ENCODE measurements at places on chromosomes 4 and X.

- DNase-seq = no peak
Observed at GRCh38 chr4:149700272-149700671, 115.4 kb downstream of the IQCM start.

- no peak for DNase-seq
Observed at GRCh38 chr4:139749338-139749737, 83.7 kb downstream of the MGST2 start.

- no peak for DNase-seq
Observed at GRCh38 chr4:129603241-129603931, 507.4 kb downstream of the C4orf33 start.

DNA sequence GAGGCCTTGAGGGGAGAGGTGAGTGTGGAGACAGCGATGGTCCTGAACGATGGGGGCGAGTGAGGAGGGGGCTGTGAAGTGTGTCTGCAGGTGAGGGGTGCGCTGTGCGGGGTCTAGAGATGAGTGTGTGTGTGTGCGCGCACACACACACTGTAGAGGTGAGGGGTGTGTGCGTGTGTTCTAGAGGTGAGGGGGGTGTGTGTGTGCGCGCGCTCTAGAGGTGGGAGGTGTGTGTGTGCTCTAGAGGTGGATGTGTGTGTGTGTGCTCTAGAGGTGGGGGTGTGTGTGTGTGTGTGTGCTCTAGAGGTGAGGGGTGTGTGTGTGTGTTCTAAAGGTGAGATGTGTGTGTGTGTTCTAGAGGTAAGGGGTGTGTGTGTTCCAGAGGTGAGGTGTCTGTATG, 574 bp downstream of the BST1 start:
- DNase-seq = no peak

GRCh38 chrX:72026341-72027023, 105.2 kb downstream of the RTL5 start:
- no peak for DNase-seq

DNA sequence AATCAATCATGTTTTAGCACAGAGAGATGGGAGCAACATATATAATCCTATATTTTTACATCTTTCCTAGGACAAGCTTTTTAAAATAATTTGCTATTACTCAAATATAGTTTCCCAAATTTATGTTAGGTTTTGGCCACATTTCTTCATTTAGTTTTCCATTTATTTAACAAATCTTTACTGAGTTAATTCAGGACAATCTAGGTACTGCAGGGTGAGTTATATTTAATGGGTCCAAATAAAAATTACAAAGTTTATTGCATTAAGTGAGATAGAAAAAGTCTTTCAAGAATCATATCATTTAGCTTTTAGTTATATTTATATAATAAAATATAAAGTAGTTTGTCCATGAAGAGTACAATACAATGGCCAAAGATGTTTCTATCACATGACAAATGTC, 269.2 kb downstream of the EPHA5 start:
- DNase-seq = no peak

- no peak for DNase-seq
Observed at GRCh38 chrX:114058988-114059418, 524.9 kb upstream of the HTR2C start.

DNA sequence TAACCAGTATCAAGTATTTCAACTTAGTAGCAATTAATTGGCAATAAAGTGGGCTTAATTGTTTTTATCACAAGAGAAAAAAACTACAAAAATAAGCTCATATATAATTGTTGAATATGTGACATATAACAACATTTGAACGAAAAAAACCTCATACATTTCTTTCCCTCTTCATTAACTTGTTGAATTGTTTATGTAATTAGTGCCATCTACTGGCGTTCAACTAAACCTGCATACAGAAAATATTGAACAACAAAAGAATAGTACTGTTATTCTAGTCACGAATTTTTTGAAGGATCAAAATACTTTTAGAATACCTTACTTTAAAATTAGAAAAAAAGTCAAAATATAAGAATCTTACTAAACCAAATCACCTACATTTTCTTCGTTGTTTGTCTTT, 586.5 kb upstream of the FTHL17 start:
- no peak for DNase-seq

DNA sequence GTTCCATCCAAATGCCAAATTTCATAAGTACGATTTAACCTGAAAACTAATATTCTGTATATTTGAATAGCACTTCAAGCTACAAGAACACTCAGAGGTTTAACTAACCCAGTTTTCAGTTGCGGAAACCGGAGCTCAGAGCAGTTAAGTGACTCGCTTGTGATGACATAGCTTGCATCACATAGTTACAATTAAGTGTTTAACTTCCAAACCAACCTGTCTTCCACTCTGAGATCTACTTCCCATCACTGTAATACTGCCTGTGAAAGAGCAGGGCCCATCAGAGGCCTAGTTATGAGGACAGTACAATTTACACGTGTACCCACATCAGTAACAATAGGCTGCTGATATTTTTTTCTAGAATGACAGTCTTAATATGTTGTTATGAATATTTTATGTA, 120.3 kb downstream of the MAD2L1 start:
- no peak for DNase-seq

GRCh38 chr4:184012937-184013336, 107.8 kb downstream of the STOX2 start:
- DNase-seq = no peak

DNA sequence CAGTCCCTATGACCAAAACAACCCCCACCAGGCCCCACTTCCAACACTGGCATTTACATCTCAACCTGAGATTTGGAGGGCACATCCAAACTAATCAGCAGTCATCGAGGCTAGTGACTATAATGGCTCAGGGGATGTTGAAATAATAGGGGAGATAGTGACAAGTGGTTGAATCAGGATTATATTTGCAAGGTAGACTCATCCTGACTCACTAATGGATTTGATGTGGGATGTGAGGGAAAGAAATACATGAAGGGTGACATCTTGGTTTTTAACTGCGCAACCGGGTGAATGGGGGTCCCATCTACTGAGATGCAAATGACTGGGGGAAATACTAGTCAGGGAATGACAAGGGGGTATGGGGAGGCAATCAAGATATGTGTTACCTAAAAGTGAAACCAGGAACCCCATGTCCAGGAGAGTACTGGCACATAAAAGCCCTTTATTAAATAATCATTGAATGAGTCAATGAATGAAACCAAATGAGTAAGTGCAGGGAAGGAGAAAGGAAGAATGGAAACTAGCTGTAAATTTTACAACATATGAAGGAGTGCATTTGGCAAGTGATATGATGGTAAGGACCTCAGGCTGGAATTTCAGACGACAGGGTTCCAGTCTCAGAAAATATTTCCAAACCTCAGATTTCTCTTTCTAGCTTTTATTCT, 78.3 kb downstream of the PARM1 start:
- no peak for DNase-seq

GRCh38 chrX:68665502-68665901, 18.0 kb downstream of the STARD8 start:
- no peak for DNase-seq

DNA sequence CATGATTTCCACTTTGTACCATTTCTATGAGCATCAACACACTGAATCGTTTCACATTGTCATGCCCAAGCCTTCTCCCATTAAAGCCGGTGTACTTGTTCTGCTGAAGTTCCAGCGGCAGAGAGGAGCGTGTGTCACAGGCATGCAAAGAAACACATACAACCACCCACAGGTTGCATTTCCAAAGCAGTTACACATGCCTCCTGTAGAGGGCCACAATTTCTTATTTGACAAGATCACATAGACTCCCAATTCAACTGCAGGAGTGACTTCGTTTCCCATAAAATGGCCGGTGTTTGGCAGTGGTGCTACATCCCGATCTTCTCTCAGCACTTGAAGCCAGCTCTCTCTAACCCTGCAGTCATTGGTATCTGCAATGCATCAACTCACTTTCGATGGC, 992.6 kb downstream of the NLGN4X start:
- DNase-seq = no peak

DNA sequence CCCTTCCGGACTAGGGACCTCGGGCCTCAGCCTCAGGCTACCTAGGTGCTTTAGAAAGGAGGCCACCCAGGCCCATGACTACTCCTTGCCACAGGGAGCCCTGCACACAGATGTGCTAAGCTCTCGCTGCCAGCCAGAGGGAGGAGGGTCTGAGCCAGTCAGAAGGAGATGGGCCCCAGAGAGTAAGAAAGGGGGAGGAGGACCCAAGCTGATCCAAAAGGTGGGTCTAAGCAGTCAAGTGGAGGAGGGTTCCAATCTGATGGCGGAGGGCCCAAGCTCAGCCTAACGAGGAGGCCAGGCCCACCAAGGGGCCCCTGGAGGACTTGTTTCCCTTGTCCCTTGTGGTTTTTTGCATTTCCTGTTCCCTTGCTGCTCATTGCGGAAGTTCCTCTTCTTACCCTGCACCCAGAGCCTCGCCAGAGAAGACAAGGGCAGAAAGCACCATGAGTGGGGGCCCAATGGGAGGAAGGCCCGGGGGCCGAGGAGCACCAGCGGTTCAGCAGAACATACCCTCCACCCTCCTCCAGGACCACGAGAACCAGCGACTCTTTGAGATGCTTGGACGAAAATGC, at the start of gene WAS:
Gene WAS (plus strand): TSS at position 389 of the 572 bp plus-strand sequence. CDS start 55 bp downstream, at position 444.
- DNase-seq = no peak

DNA sequence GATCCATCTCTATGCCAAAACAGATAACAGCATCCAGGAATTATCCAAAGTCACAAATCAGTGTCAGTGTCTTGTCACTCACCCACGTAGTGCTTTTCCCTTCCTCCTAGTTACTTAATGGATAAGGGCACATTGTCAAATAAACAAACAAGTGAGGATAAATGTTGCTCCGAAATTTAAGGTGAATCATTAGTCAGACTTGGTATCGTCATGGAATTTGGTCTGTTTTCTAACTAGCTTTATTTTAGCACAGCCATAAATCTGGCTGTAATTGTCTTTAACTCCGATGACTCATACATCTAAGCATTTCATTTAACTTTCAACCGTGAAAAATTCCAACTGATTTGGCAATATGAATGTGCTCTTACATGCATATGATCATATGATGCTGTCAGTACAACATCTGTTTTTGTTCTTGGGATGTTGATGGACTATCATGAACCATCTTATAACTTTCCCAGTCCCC, 83.3 kb downstream of the SNCA start:
- DNase-seq = no peak

GRCh38 chrX:120269373-120270035, 18.9 kb downstream of the ZBTB33 start:
- no peak for DNase-seq

DNA sequence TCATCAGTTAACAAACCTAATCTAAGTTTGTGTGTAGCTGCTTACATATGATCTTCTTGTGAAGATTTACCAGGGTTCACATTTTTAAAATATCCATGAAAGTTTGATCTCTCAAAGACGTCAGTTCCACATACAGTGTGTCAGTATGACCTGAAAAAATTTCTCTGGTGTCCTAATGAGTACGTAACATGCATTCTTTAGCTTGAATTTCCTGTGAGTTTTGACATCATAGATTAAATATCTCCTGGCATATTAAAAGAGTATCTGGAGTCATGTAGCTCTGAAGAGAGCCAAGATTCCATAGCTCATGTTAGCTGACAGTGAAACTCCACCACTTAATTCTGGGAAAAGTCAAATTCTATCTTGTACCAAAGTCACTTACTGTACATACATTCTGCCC, 43.9 kb upstream of the PDLIM5 start:
- DNase-seq = no peak

GRCh38 chr4:168981460-168981859, 28.6 kb downstream of the CBR4 start:
- no peak for DNase-seq

- no peak for DNase-seq
Observed at GRCh38 chrX:124475358-124475757, 129.0 kb downstream of the SH2D1A start.

GRCh38 chr4:40908702-40909362, 159.1 kb downstream of the NSUN7 start:
- DNase-seq = peak; percentile 10

- no peak for DNase-seq
Observed at GRCh38 chrX:105226499-105226898, 6.0 kb upstream of the TEX13A start.

- DNase-seq = no peak
Observed at GRCh38 chr4:89156174-89156914, 45.0 kb downstream of the TIGD2 start.

DNA sequence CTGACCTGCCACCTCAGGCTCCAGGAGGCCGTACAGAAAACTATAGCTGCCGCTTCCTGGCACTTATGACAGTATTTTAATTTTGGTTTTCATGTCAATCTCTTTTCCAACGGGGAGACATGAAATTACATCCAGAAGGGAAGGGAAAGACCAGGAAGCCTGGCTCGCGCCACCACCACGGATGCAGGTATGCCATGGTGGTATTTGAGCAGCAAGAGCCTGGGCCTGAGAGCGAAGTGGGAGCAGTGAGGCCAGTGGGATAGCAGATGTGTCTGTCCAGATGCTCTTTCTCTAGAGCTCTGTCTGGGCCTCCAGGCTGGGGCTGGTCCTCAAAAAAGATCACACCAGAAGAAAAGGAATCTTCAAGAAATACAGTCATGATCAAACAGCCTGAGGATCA, 82.5 kb upstream of the CPEB2 start:
- DNase-seq = no peak

GRCh38 chr4:85498068-85498733, 23.3 kb downstream of the ARHGAP24 start:
- no peak for DNase-seq

DNA sequence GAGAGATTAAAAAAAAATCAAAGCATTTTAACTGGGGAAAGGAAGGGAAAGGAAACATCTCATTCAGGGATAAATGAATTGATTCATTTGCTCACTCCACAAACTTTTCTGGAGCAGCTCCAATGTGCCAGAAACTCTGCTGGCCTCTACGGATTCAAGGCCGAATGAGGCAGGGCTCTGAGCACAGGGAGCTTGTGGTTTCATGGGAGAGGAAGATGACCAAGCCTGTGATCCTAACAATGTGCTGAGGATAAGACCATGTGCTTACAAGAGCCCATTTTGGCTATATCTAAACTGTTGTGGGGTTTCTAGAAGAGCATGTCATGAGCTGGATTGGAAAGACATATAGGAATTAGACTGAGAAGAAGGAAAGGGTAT, 137.5 kb downstream of the ZNF674 start:
- no peak for DNase-seq

DNA sequence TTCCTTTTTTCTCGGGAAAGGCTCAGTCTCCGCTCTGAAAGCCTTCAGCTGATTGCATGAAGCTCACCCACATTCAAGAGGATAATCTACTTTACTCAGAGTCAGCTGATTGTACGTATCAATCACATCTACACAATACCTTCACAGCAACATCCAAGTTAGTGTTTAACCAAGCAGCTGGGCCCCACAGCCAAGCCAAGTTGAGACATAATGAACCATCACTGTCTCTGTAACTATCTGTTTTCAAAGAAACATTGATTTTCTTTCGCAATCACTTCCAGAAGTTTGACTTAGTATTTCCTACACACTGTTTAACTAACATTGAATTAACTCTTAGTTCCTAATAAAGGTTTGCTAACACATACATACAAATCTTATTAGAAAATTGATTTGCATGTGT, 40.3 kb downstream of the RWDD4 start:
- no peak for DNase-seq

DNA sequence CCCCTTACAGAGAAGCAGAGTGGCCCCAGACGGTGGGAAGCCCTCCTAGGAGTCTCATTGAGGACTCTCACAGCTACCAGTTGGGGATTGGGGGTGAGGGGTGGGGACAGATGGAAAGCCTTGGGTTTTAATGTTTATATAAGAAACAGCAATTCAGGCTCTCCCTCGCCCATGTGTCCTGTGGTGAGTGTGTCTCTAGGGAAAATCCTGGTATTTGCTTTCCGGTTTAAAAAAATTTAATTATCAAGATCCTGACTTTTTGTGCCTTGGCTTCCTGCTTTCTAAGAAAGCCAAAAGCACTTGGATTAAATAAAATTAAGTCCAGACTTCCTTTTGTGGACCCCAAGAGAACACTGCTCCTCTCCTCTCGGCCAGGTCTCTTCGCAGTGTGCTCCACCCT, 93.8 kb downstream of the SOWAHB start:
- no peak for DNase-seq

All from cerebellar nuclear complex (tissue), 1 donor.